ENCODE measurements at places on chromosomes 12 and 14.

- no peak for DNase-seq
These were observed 107.1 kb downstream of the MYRFL start for GRCh38 chr12:69932154-69932553.

GRCh38 chr14:60653701-60654161 is 4.5 kb upstream of the SIX1 start:
- DNase-seq = no peak

DNA sequence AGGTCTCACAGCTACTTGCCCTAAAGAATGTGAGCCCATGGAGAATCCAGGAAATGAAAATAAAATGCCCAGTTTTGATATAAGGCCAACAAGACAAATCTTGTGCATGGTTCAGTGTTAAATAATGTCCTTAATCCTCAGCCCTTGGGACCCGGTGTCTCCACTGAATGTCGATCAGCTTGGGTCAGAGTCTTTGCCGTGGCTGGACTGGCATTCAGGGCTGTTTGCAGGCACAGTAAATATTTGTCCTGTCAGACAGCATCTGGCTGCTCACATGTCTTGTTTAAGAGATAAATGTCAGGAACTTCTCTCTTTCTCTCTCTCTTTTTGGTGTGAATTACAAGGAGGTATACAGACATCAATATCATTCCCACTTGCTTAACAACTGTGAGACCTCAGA is 452.5 kb downstream of the FUT8 start:
- no peak for DNase-seq

- no peak for DNase-seq
These were observed 205.2 kb downstream of the PAX9 start for GRCh38 chr14:36866867-36867266.

GRCh38 chr12:14313379-14314138 is 51.9 kb upstream of the ATF7IP start:
- no peak for DNase-seq

DNA sequence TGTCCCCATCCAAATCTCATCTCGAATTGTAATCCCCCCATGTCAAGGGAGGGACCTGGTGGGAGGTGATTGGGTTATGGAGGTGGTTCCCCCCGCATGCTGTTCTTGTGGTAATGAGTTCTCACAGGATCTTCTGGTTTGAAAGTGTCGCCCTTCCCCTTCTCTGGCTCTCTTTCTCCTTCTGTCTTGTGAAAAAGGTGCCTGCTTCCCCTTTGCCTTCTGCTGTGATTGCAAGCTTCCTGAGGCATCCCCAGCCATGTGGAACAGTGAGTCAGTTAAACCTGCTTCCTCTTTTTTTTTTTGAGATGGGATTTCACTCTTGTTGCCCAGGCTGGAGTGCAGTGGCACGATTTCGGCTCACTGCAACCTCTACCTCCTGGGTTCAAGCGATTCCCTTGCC is 104.0 kb downstream of the CCDC91 start:
- no peak for DNase-seq

DNA sequence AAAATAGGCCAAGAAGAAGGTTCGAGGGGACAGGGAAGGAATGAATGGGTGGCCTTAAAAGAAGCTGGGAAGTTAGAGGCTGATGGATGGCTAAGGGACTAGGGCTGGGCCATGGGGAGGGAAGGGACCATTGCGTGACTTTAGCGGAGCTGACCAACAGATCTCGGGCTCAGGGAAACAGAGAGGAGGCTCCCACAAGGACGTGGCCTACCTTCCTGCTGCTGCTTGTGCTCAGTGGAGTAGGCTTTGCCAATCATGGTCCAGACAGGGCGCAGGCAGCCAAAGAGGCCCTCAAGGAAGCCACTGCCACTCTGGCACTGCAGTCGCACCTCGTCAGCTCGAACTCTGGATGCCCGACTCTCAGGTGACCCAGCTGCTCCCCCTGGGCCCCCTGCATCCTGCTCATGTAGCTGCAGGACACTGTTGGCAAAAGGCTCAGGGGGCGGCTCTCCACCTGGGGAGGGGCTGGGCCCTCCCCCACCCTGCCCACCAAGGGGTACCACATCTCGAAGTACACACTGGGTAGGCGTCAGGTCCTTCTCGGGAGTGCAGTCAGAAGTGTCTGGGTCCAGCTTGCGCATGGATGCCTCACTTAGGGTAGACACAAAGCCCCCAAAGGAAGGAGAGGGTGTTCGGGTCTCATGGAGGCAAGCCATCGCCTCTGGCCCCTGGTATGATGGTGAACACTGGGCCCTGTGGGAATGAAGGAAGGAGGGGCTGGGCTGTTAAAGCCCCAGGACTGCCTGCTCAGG is 12.3 kb downstream of the MAP3K12 start:
- DNase-seq = no peak

DNA sequence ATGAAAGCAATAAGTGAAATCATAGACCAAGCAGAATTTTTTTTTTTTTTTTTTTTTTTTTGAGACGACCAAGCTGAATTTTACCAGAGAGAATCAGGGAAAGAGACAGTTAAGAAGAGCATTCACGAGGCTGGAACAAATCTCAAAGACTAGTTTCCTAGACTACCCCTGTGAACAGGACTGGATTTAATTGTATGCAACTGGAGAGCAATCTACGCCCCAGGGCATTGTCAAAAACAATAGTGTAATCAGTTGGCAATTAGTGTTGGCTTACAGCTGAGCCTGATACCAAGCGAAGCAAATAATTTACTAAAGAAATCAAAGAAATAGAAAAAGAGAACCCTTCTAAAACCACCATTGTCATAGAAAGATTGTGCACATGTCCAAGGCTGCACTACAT is 232.9 kb upstream of the CPNE8 start:
- DNase-seq = no peak

GRCh38 chr12:13343375-13343774 is 146.8 kb downstream of the EMP1 start:
- DNase-seq = no peak

DNA sequence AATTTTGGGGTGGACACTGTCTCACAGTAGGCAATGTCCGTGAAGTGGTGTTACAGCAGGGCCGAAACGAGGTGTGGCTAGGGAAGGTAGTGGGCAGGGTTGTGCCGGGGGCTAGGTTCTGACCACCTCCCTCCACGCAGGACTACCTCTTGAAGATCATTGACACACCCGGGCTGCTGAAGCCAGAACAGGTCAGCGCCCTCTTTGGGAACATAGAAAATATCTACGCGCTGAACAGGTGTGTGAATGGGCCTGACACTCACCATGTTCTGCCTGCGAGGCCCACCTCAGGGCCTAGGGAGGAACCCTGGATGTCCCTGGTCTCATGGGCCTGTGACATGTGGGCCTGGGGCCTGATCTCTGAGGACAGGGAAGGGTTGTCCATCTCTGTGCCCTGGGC is 24.6 kb downstream of the PLEKHG3 start:
- DNase-seq = no peak

DNA sequence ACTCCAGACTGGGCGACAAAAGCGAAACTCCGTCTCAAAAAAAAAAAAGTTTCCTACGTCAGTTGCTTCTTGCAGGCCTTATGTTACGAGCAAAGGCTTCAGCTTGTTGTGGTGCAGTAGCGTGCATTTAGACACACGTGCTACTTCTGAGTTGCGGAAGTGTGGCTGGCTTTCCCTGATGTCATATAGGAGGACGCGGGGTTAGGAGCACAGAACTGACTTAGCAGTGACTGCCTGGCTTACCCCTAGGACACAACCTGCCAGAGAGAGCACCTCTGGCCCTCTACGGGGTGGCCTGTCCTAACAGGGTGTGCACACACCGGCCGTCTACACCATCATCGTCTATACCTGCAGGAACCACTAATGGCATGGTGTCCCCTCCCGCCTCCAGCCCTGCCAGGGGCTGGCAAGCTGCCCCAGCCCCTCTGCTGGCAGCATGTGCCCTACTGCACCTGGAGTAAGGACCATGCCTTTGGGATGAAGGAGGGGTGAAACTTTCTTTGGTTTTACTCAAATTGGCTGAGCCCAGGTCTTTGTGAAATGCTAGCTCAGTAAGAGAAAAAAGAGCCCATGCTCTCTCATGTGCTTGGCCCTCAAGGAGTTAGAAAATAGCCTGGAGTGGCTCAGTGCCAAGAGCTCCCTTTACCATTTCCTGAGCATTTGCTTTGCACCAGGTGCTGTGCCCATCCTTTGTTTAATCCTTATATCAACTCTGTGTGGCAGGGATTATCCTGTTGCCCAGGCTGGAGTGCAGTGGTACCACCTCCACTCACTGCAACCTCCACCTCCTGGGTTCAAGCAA is 1.7 kb upstream of the GPR68 start:
- peak; percentile 84 for DNase-seq

DNA sequence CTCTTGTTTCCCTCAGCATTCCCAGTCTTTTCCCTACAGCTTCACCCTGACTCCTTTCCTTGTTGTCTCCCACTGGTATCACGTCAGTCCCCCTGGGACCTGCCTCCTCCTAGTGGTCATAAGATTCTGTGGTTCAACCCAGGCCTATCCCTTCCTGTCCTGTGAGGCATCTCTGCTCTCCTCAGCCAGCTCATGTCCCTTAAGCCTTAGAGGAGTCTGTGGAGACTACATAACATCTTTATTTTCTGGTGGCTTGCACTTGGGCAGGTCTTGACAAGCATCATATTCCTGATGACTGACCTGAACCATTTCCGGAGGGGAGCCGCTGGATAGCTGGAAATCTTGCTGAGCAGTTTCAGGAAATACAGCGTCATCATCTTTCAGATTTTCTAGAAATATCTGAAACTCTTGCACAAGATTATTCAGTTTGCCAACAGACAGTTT is 688 bp downstream of the C12orf71 start:
- no peak for DNase-seq

DNA sequence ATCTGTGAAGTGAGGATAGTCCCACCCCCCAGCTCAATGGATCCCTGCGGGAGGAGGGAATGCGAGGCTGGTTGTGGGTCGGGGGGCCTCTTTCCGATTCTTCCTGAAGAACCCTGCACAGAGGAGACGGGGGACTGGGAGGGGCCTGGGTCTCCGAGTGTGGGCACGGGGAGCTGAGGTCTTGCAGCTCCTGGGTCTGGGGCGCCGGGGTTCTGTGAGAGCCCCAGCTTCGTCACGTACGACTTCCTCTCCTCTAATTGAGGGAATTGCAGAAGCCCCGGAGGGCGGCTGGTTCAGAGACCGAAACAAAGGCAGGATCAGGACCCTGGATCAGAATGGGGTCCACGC is 66.6 kb downstream of the DIO3 start:
- DNase-seq = no peak

GRCh38 chr14:36028218-36028617 is 148.3 kb downstream of the PTCSC3 start:
- DNase-seq = no peak

- no peak for DNase-seq
These were observed 230.5 kb downstream of the ATP23 start for GRCh38 chr12:58171914-58172313.

DNA sequence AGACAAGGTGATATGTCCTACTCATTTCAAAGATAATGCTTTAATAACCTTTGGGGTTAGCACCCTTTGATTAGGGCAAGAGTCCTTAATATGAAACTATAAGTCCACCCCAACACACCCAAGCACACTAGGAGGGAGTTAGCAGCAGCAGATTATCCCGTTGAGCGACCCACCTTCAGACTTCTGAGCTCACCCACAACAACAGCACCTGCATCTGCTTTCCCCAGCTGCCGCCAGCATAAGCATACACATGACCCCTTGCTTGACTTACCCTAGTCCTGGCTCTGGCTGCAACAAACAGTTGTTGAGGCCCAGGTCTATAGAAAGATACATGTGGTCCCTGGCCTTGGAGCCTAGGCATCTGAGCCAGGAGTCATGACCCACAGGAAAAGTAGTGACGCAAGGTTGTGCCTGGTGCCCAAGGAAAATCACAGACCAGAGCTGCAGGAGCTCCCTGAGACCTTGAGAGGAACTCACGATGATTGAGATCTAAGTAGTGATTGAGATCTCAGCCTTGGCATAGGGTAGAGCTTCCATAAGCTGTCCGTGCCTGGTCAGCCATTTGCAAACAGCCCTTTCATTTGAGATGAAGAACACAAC is 19.0 kb downstream of the ZDHHC22 start:
- DNase-seq = no peak

- no peak for DNase-seq
These were observed 10.7 kb downstream of the PKP2 start for GRCh38 chr12:32885831-32886230.

GRCh38 chr14:80973931-80974641 is 18.7 kb downstream of the TSHR start:
- no peak for DNase-seq

DNA sequence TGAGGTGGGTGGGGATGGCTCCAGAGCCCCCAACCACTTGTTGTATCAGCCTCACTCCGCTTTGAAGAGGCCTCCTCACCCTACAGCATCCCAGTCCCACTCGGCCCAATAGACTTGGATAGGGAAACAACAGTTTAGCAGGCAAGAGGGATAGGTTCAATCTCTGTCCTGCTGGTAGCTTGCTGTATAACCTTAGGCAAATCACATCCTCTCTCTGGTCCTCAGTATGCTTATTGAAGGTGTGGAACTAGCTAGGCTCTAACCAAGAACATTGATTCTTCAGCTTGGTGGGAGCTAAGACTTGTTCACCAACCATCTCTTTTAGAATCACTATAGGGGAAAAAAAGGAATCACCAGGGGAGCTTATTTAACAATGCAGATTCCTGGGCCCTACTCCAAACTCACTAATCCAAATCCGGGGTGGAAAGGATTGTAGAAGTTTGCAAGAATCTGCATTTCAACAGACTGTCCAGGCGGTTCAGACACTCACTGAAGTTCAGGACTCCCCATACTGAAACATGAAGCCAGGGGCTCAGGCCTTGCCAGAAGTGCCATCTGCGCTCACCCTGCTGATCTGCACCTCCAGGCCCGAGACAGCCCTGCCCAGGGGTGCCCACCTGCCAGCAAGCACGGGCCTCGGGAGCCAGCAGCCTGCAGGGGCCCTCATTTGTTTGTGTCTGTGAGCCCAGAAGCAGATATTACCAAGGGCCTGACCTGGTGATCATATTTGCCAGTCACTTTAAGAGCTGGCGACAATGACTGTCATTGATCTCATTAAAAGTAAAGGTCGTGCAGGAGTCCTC is 113.0 kb downstream of the ADCK1 start:
- DNase-seq = no peak

DNA sequence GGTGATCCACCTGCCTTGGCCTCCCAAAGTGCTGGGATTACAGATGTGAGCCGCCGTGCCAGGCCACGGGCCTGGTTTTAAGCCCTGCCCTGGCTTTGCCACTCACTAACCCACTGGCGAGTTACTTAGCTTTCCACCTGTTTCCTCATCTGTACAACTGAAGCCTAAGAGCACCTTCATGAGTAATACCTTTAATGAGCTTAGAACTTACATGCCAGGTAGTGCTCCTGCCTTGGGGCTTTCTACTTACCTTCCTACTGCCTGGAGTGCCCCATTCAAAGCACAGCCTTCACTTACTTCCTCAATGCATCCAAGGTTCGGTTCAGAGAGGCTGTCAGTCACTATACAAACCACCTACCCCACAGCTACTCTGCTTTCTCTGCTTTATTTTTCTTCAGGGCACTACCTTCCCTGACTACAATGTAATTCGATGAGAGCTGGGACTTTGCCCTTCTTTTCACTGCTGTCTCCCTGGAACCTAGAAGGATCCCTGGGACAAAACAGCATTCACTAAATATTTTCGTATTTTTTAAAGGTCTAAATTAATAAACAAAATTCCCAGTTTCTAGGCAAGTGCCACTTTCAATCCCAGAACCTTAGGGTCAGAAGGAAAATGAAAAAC is 13.8 kb downstream of the ZCCHC8 start:
- no peak for DNase-seq

- no peak for DNase-seq
These were observed 15.9 kb upstream of the SIX1 start for GRCh38 chr14:60665177-60665550.

GRCh38 chr12:57989838-57990237 is 48.5 kb downstream of the ATP23 start:
- no peak for DNase-seq

GRCh38 chr14:55898938-55899337 is 219.3 kb upstream of the PELI2 start:
- DNase-seq = no peak

Measured in activated T-helper 1 cell treated with anti-CD3 and anti-CD28 coated beads, Interleukin-12 subunit alpha, Interleukin-12 subunit beta, Interleukin-2, Interleukin-4 antibody, amounts not matched to agents 30 ng/mL and 10 ng/mL and 1 ng/mL, durations not matched to agents 14 hours and 24 hours and 36 hours (primary cell).